ENCODE measurements at places on chromosomes 11 and 22. TPM values are rescaled to one million over a fixed set of nuclear protein-coding genes. Genes with fewer than 3 reads are reported as not detected.
A peak's percentile ranks its signal among the peaks of the same experiment; 100 is the strongest.

DNA sequence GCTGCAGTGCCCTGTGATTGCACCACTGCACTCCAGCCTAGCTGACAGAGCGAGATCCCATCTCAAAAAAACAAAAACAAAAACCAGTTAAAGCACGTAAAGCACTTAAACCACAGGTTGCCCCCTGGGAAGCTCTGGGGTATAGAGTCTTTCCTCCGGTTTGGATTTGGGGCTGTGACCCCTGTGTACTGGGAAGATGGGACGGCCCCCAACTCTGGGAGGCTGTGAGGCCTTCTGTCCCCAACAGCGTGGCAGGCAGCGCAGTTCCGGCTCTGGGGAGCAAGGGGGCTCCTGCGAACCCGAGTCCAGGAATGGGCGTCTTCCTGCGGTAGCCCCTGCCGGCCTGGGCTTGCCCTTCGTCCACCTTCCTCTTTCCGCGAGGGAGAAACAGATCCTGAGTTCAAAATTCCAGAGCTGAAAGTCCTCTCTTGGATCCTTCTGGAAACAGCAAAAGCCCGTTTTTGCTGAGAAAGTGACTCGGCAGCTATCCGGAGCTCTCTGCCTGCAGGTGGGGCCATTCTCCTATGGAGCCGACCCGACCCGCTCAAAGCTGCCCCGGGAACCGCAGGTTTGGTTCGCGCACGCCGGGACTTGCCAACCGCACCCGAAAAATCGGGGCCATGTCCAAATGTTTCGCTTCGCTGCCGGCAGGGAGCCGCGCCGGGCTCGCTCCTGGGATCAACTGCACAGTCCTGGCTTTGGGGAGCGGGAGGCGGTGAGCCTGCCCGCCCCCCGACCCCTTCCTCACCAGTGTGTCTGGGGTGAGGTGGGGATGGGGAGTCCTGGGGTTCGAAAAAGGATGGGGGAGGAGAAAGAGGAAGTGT lies 36.3 kb upstream of the POLA2 start:
- peak; percentile 72 for DNase-seq

DNA sequence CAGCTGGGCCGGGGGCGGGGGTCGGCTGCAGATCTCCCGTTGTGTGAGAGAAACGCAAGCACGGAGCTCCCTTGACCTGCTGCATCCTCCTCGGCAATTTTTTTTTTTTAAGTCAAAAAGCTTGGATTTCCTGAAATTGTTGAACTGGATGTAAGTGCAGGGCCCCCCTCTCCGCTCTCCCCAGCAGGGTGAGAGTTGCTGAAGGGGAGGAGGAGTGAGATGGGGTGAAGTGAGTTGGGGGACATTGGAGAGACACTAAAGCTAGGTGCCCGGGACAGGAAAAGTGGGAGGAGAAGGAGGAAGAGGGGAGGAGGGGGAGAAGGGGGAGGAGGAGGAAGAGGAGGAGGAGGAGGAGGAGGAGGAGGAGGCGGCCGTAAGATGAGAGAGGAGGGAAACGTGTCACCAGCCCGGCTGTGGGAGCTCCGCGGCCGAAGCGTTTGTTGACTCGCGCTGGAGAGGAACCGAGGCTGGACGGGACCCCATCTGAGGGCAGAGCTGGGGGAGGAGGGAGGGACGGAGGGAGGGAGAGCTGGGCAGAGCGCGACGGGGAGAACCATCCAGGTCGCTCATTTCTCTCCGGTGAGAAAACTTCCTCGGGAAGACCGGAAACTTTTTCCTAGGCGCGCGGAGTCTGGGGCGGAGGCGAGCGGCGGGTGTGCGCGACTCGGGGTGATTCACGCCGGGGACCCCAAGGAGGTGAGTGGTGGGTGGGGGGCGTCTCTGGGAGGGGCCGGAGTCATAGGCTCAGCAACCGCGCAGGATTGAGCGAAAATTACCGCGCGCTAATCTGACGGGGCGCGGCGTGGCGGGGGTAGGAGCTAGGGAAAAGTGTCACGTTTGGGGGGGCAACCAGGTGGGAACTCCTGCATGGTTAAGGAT lies 80.2 kb downstream of the PRR5L start:
- DNase-seq: no peak

The APOL4 gene
- 0.24 TPM for total RNA-seq

The CCDC116 gene
- not detected for total RNA-seq

The TMPRSS5 gene
- 0.19 TPM for total RNA-seq

DNA sequence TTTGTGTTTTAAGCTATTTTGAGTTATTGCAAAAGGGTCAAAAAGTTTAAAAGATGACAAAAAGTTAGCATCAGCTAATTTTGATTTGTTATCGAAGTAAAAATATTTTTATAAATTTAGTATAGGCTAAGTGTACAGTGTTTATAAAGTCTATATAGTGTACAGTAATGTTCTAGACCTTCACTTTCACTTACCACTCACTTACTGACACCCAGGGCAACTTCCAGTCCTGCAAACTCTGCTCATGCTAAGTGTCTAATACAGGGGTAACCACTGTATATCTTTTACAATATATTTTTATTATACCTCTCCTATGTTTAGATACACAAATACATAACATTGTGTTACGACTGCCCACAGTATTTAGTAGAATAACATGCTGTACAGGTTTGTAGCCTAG lies 59.7 kb downstream of the PDGFD start:
- DNase-seq: no peak

The KCNQ1OT1 gene
- total RNA-seq: 0.37 TPM

DNA sequence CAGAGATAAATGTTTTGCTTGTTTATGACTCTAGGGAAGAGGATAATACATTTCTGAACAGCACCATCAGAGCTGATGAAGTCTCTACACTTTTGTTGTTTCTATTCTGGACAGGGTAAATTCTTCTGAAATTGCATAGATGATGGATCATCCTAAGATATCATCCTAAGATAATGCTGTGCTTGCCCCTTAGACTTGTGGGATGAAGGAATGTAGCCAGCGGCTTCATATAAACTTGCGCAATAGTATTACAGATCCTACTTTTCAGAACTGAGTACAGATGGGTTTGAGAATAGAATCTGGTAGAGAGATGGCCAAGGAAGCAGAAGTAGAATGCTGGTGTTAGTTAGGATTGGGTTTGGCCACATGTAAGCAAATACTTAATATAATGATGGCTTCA lies 61.0 kb downstream of the NCAM1 start:
- DNase-seq: no peak

GRCh38 chr11:12087075-12088004 lies 23.1 kb upstream of the MICAL2 start:
- DNase-seq: no peak

DNA sequence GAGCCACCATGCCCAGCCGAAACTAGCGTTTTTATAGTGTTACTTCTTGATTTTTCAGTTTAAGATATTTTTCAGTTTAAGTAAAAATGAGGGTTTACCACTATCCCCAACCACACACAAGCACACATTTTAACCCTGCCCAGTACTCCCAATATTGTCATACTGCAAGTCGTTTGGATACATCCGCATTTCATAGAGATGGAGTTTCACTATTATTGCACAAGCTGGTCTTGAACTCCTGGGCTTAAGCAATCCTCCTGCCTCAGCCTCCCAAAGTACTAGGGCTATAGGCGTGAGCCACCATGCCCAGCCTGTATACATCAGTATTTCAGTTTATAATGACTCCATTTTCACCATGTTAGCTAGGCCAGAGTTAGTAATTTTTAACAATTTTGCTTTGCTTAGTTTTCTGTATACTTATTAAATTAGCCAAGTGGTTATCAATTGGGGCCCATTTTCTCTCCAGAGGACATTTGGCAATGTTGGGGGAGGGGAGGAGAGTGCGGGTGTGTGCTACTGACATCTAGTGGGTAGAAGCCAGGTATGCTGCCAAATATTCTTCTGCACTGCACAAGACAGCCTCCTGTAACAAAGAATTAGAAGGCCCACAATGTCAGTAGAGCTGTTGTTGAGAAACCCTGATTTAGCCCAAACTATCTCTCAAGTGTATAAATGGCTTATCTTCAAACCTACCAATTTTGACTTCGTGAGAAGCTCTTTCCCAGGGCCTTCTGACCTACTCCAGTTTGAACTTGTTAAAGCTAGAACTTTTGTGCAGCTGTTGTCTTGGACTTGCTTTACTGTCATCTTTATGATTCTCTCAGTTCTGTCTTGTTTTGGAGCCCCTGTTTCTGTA lies 7.3 kb downstream of the USP47 start:
- DNase-seq: no peak

GRCh38 chr11:124481365-124482323 lies 36.1 kb upstream of the OR8B8 start:
- no peak for DNase-seq

The CNGA4 gene
- not detected for total RNA-seq

- DNase-seq: peak; percentile 77
These were observed 1.8 kb upstream of the IL18BP start for GRCh38 chr11:71996946-71997345.

DNA sequence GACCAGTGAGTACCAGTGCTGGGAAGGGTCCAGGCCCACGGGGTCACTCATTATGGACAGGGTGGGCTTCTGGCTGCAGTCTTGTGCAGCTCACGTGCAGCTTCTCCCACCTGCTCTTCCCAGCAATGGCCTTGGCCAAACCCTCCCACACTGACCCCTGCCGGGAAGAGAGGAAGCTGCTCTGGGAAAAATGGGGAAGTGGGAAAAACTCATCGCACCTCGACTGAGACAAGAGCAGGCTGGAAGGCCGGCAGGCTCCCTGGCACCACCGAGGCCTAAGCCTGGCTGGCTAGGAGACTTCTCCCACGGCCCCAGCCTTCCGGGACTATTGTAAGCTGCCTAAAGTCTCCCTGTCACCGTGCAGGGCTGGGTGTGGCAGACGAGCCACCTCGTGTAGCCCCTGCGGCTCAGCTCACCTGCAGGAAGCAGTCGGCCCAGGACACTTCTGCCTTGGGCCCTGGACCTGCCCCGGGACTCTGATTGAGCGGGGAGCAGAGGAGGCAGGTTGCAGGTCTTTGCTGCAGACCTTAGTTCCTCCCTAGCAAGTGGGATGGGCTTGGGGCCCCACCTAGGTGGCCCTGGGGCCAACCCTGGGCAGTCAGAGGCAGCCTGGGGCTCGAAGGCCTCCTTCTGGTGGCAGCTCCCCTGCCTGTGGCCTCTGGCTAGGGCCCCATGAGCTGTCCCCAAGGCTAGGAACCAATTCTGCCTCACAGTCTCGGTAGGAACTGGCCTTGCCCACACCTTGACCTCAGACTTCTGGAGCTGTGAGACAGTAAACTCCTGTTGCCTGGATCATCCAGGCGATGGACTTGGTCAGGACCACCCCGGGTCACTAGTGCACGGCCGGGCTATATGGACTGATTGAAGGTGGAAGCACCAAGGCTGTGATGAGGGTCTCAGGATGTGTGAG lies 23.1 kb downstream of the MRGPRG start:
- no peak for DNase-seq

- no peak for DNase-seq
These were observed 186.3 kb downstream of the IGLL1 start for GRCh38 chr22:23393721-23394320.

The CD248 gene
- total RNA-seq: 7.6 TPM

The CD6 gene
- 0.48 TPM for total RNA-seq

The ATP6V1E1 gene
- total RNA-seq: 202 TPM

GRCh38 chr11:129163714-129164164 lies 28.4 kb downstream of the ARHGAP32 start:
- no peak for DNase-seq

The ZBTB3 gene
- 7.8 TPM for total RNA-seq

DNA sequence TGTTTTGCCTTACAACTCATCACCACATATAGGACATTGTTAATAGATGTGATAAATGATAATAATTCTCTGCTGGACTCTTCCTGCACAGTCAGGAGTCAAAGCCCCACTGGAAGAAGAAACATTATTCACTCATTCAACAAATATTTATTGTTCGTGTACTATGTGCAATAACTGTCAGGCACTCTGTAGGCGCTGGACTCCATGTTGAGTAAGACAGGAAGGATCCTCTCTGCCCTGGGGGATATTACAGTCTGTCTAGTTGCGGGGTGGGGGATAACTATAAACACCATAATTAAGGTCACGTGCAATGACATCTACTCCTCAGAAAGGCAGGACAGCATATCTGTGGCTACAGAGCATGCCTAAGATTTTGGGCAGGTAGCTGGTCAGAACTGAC lies 281.1 kb downstream of the FAT3 start:
- no peak for DNase-seq

DNA sequence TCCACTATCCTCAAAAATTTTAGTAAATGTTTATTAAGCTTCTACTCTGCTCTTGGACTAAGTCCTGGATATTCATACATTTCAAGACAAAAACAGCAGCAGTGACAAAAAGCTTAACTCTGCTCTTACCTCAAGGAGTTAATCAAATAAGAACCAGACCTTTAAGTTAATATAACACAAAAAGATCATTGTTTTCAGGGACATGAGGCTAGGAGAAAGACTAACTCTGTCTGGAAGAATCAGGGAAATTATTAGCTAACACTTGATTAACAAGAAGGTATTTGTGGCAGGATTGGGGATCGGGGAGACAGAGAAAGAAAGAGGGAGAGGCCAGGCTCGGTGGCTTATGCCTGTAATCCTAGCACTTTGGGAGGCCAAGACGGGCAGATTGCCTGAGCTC lies 74.4 kb downstream of the PPP2R1B start:
- no peak for DNase-seq

- DNase-seq: no peak
These were observed 755.7 kb downstream of the KCNA4 start for GRCh38 chr11:29260939-29261705.

The ASRGL1 gene
- 7.0 TPM for total RNA-seq

GRCh38 chr22:37742376-37743171 lies 45.7 kb downstream of the TRIOBP start:
- DNase-seq: no peak

The TMEM121B gene
- 0.55 TPM for total RNA-seq

Data from right atrium auricular region (tissue), 2 donors.